ENCODE measurements at places on chromosomes 16 and 17.

GRCh38 chr16:47939680-47940079, 216.1 kb downstream of the ABCC12 start:
- DNase-seq: no peak

DNA sequence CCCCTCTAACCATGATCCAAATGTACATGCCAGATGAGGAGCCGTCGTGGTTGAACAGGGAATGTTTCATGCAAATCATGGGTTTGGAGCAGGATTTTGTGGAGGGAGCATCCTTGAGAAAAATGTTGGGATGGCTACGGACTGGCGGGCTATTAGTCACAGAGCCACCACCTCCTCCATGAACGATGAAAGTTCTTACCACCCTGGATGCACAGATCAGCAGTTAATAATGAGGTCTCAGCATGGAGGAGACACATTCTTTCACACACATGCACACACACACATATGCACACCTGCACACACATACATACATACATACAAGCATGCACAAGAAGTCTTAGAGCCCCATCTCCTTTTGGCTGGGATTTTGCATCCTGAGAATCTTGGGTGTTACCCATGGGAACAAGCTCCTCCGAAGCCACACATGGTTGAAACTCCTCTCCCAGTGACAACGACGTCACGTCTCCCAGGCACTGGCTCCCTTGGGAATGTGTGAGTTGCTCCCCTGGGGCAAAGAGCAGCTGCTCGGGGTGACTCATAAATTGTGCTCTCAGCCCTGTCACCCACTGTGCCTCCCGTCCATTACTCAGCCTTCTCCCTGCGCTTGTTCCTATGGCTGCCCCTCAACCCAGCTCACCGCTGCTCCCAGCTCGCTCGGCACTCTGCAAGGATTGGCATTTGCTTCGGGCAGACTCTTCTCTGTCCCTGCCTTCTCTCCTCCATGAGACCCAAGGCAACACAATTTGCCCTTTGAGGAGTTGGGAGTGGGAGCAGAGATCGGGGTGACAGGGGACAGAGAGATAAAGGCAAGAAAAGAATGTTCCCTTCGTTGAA, 344.6 kb downstream of the SOX9 start:
- no peak for DNase-seq

- peak; percentile 48 for DNase-seq
Measured at GRCh38 chr16:4474192-4474961, at the start of gene NMRAL1. NMRAL1 (minus strand) TSS chr16:4474625; CDS start chr16:4474132, 493 bp downstream.

- DNase-seq: no peak
Measured at GRCh38 chr16:15404792-15405191, 9.2 kb downstream of the MPV17L start.

DNA sequence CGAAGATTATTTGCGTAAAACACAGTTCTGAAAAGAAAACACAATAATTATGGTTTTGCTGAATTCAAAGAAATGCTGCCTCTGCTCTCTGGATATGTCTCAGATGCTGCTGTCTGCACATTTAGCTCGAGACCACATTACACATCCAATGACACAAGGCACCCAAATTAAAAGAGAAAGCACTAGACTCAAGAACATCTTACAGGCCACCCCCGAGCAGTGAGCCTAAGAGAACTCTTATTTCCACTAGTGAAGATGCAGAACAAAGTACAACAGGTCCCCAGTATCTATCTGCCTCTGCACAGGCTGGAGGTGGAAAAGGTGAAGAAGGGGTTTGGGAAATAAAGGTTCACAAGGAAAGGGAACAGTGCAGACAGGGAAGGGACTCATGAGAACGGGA, 33.5 kb downstream of the GRB2 start:
- no peak for DNase-seq

All from esophagus squamous epithelium (tissue), 5 donors.